ENCODE measurements at places on chromosomes 1 and 21. TPM values are rescaled to one million over a fixed set of nuclear protein-coding genes. Genes with fewer than 3 reads are reported as not detected.

- no peak overlapping the region for H3K4me3 ChIP-seq
- H3K27me3 ChIP-seq: no peaks in the 10 kb centered on the region
- no peaks in the 10 kb centered on the region for H3K36me3 ChIP-seq
- H3K27ac ChIP-seq: no peak overlapping the region
Measured at GRCh38 chr1:208433971-208434370, 189.8 kb upstream of the PLXNA2 start.

DNA sequence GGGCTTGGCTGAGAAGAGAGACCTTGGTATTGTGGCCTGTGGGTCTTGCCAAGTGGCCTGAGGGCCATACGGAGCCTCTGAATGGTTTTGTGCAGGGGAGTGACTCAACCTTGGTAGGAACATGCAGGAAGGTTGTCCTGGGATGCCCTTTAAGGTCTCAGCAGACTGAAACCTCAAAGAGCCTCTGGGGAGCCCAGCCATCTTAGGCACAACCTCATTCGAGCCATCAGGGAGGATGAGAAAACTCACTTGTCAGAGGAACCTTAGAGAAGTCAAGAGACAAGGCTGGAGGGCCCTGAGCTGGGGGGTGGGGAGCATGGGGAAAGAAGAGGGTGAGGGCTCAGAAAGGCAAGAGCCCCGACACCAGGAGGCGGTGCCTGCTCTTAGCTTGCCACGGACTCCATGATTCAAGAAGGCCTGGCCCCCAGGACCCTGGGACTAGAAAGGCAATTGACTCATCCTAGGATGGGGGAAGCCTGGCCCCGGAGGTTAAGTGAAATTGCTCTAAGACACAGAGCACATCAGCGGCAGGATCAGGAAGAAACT is 13.0 kb downstream of the IFI6 start:
- H3K4me3 ChIP-seq: no peak overlapping the region
- H3K27me3 ChIP-seq: no peaks in the 10 kb centered on the region
- peak; percentile 55 for DNase-seq
- H3K27ac ChIP-seq: no peak overlapping the region

GRCh38 chr1:23216771-23217420 is 406 bp downstream of the HTR1D start:
- no peaks in the 10 kb centered on the region for H3K36me3 ChIP-seq
- peaks cover 65% of the 10 kb centered on the region for H3K27me3 ChIP-seq
- H3K4me3 ChIP-seq: peak overlapping the region; percentile 25

- no peak for DNase-seq
- H3K4me3 ChIP-seq: no peak overlapping the region
- H3K4me1 ChIP-seq: 0 out of 2 replicates have a peak, but pooled peaks cover 2% of the 10 kb centered on the region
Measured at GRCh38 chr1:32448773-32449456, 16.0 kb upstream of the ZBTB8B start.

DNA sequence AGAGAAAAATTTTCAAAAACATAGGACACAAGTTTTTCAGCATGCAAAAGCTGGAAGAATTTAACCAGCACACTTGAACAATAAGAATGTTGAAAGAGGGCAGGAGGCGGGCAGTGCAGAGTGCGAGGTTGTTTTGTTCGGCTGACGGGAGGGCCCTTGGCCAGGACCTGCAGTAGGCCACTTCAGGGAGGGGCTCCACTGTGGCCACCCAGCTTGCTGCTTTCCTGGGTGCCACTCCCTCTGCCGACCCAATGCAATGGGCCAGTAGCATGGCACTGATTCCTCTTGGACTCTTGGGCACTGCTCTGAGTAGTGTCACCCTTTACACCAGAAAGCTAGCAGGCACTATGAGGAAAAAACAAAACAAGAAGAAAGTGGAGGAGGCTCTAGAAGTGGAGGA is 92.9 kb downstream of the SNRPE start:
- no peak overlapping the region for H3K27ac ChIP-seq
- peaks cover 2% of the 10 kb centered on the region for H3K27me3 ChIP-seq
- H3K4me1 ChIP-seq: no peaks in the 10 kb centered on the region

DNA sequence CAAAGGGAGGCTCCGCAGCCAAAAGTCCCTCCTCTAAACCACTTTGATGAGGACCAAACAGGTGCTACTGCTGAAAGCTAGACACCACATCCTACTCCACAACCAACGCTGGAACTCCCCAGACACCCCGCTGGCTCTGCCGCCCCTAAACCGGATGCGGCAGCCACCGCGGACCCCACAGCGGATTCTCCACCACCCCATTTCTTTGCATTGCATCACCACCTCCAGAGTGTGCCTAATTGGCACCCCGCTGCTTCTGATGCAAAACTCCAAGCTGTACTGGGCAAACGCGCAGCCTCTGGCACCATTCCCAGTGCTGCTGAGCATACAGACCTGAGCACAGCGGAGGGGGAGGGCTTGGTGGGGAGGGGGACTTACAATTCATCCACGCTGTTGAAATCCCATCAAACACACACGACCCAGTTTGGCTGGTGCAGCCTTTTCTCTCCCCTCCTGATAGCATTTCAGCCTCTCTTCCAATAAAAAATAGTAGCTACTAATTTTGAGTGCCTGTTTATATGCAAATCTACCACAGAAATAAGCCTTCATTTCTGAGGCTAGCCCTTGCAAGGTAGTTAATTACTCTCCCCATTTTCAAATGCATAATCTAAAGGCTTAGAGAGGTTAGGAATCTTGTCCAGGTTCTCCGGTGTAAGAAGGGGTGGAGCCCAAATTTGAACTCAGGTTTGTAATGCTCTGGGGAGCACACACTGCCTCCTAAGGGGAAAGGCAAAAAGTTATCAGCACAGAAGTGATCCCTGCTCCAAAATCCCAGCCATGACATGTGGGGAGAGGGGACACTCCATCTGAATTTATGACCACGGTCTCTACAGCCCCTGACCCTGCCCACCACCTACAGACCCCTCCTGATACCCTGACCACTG is 12.2 kb upstream of the RGS16 start:
- no peak overlapping the region for H3K27ac ChIP-seq
- no peak overlapping the region for H3K4me3 ChIP-seq
- peak; percentile 25 for DNase-seq
- no peaks in the 10 kb centered on the region for H3K36me3 ChIP-seq

DNA sequence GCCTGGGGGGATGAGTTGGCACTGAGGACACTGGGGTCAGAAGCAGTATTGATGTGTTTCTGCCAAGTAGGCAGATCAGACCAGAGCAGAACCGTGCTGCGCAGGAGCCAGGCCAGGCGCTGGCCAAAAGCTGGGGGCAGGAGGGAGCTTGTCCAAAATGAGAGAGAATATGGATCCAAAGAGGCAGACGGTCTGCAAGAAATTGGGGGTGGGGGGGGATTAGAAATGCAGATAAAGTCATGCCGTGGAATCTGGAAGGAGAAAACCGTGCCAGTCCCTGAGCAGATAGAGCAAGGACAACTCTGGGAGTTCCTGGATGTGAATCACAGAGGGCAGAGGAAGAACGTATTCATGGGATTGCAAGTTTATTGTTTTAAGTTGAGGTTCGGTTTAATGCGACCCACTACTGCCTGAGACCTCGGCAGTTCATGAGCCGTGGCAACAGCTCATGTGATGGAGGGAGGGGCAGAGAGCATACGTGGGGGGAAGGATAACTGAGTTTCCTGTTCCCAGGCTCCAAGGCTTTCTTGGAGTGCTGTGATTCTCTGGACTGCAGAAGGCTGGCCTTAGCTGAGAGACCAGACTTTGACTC is 224.0 kb downstream of the FGGY start:
- H3K4me1 ChIP-seq: peaks cover 5% of the 10 kb centered on the region
- no peaks in the 10 kb centered on the region for H3K36me3 ChIP-seq
- H3K4me3 ChIP-seq: no peak overlapping the region

GRCh38 chr1:46996659-46997281 is 26.7 kb upstream of the CYP4X1 start:
- H3K27ac ChIP-seq: no peak overlapping the region
- no peaks in the 10 kb centered on the region for H3K36me3 ChIP-seq
- no peaks in the 10 kb centered on the region for H3K4me1 ChIP-seq
- H3K27me3 ChIP-seq: no peaks in the 10 kb centered on the region

DNA sequence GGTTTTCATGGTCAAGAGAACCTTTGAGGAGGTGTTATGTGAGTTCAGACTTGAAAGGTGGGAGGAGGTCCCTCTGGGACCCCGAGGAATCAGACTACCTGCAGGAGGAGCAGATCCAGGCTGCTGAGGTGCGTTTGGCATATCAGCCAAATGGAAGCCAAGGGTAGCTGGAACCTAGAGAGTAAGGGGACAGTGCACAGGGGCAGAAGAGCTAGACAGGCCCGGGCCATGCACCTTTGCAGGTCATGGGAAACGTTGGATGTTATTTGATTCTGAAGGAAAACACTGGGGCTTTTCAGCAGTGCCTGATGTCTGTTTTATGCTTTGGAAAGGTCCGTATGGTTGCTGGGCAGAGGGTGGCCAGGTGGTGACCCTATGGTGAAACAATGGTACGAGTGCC is 169.2 kb downstream of the PGBD5 start:
- H3K27ac ChIP-seq: no peak overlapping the region
- DNase-seq: no peak
- H3K27me3 ChIP-seq: no peaks in the 10 kb centered on the region
- no peak overlapping the region for H3K4me3 ChIP-seq

- no peaks in the 10 kb centered on the region for H3K4me1 ChIP-seq
- no peaks in the 10 kb centered on the region for H3K36me3 ChIP-seq
- peaks cover 69% of the 10 kb centered on the region for H3K27me3 ChIP-seq
- no peak overlapping the region for H3K4me3 ChIP-seq
- no peak overlapping the region for H3K27ac ChIP-seq
- no peak for DNase-seq
Measured at GRCh38 chr1:154772606-154773506, 97.2 kb downstream of the KCNN3 start.

GRCh38 chr21:22885614-22886013 is 1887.4 kb downstream of the NCAM2 start:
- H3K36me3 ChIP-seq: no peaks in the 10 kb centered on the region
- no peaks in the 10 kb centered on the region for H3K27me3 ChIP-seq
- no peak overlapping the region for H3K27ac ChIP-seq
- no peak overlapping the region for H3K4me3 ChIP-seq
- H3K4me1 ChIP-seq: no peaks in the 10 kb centered on the region
- DNase-seq: no peak

DNA sequence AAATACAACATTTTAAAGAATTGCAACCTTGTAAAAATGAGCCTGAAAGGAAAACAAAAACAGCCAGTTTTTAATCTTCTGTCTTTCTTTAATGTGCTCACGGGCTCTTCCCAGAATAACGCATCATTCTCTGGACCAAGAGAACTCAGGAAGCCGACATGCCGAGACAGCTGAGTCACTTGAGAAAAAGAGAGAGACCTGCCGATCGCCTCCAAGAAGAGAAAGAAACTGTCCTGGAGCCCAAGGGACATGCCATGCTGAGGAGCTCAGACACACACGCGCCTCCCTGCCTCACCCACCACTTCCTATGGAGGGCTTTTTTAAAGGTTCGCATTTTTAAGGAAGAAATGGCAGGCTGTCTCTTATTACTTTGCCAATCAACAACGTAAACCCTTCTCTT is 176.4 kb downstream of the ZNF281 start:
- H3K27me3 ChIP-seq: no peaks in the 10 kb centered on the region
- H3K36me3 ChIP-seq: no peaks in the 10 kb centered on the region

- H3K36me3 ChIP-seq: no peaks in the 10 kb centered on the region
- no peak overlapping the region for H3K27ac ChIP-seq
- DNase-seq: peak; percentile 37
- no peak overlapping the region for H3K4me3 ChIP-seq
- no peaks in the 10 kb centered on the region for H3K4me1 ChIP-seq
Measured at GRCh38 chr1:206963119-206963712, 7.0 kb downstream of the FCAMR start.

- no peak overlapping the region for H3K4me3 ChIP-seq
- no peak overlapping the region for H3K27ac ChIP-seq
- no peak for DNase-seq
- peaks cover 20% of the 10 kb centered on the region for H3K4me1 ChIP-seq
Measured at GRCh38 chr1:53416269-53416813, 42.9 kb upstream of the DMRTB1 start.

DNA sequence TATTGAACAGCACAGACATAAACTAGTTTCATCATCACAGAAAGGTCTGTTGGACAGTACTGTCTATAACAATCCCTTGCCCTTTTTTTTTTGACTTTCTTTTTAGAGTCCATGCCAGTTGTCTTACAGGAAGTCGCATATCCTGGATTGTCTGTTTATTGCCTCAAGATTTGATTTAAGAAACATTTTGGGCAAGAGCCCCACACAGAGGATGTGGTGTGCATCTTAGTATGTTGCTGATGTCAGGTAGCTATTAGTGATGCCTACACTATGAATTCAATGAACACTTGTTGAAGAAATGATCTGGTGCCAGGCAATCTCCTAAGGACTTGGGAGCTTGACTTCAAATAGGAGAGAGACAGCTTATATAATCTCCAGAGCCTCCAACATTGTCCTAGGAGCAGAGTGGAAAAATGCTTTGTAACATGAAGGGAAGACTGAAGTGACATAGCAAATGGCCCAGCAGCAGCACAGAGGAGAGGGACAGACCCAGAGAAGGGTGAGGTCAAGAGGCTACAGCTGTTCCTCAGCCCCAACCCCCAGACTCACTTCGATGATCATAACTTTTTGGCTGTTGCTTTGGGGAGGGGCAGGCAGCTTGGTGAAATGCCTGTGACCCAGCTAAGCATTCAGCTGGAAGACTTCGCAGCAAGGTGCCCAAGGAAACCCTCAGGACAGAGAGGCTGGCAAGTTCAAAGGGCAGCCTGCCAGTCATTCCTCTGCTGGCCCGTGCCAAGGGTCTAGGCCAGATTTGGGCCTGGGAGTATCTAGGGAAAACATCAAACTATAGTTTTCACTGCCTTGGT is 7.5 kb upstream of the RAB29 start:
- H3K27ac ChIP-seq: no peak overlapping the region
- H3K36me3 ChIP-seq: no peaks in the 10 kb centered on the region
- H3K4me1 ChIP-seq: no peaks in the 10 kb centered on the region
- DNase-seq: no peak
- H3K4me3 ChIP-seq: no peak overlapping the region

The OPRD1 gene
- under 0.01 TPM for total RNA-seq

The PLXNA2 gene
- 0.72 TPM for total RNA-seq

The RFX5 gene
- 37.8 TPM for total RNA-seq

The RHCE gene
- total RNA-seq: 0.54 TPM

The PATJ gene
- total RNA-seq: 3.4 TPM

The PIGR gene
- not detected for total RNA-seq

The CTSS gene
- total RNA-seq: 0.18 TPM

The LY9 gene
- not detected for total RNA-seq

The METTL18 gene
- total RNA-seq: 3.4 TPM

The ZFP69B gene
- 6.8 TPM for total RNA-seq

The FCRL6 gene
- total RNA-seq: not detected

The TMEM269 gene
- not detected for total RNA-seq

The MAEL gene
- not detected for total RNA-seq

The MIGA1 gene
- total RNA-seq: 16.3 TPM

The FCN3 gene
- not detected for total RNA-seq
